ENCODE measurements at places on chromosomes 3 and 15.
A peak's percentile ranks its signal among the peaks of the same experiment; 100 is the strongest.

DNA sequence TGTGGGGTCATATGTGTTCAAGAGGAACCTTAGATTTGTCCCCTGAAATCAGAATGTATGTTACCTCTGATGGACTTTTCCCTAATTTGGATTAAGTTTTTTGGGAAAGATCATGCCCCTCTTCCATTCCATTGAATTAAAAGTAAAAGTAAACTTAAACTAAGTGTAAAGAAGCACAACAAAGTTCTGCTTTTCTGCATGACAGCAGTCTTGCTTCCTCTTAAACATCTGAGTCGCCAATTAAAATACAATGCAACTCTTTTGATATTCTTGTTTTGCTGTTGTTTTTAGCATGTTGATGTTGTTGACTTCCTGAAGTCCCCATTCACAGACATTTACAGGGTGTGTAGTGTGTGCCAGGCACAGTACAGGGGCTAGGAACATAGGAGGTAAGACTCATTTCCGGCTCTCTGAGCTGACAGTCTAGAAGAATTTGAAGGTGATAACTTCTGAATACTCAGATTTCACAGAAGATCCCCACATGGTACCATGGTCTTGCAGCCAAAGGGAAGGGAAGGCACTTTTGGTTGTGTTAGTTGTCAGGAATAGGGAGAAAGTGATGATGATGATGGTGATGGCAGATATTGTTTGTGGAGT, 45.0 kb downstream of the USP13 start:
- no peak for DNase-seq

DNA sequence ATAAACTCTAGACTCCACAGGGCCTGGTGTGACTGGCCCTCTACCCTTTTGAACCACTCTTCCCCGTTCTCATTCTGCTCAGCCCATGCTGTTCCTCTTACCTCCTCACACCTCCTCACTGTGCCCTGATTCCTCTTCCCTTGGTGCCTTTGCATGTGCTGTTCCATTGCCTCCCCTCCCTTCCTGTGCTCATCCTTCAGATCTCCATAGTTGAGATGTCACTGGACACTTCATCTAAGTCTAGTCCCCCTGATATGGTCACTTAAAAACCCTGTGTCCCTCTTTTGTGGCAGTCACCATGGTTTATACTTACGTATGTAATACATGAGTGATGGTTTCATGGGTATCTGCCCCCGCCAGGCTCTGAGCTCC, 69.8 kb downstream of the LSM3 start:
- DNase-seq: no peak

DNA sequence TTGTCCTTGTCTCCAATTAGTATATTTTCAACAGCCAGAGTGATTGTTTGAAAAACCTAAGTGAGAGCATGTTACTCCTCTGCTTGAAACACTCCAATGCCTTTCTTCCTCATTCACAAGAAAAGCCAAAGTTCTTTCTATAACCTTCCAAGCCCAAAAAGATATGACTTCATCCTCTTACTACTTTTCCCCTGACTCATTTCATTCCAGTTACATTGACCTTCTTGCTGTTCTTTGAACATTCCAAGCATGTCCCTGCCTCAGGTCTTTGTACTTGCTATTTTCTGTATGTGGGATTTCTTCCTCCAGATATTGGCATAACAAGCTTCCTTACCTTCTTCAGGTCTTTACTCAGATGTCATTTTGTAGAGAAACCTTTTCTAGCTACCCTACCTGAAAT, 28.3 kb downstream of the EHHADH start:
- DNase-seq: no peak

- DNase-seq: no peak
These were observed 419.5 kb upstream of the NAALADL2 start for GRCh38 chr3:174439331-174440252.

GRCh38 chr3:33982269-33982798, 183.9 kb downstream of the PDCD6IP start:
- DNase-seq: no peak

GRCh38 chr3:134815519-134815918, 20.5 kb downstream of the EPHB1 start:
- DNase-seq: no peak

- DNase-seq: peak; percentile 80
These were observed 45.0 kb downstream of the ESYT3 start for GRCh38 chr3:138479438-138479863.

GRCh38 chr3:111998636-111999483, at the start of gene TAGLN3:
TSS of gene TAGLN3 (plus strand) at chr3:111998922. CDS start at chr3:111999423, 501 bp downstream.
- DNase-seq: peak; percentile 7

GRCh38 chr3:175940243-175940642, 1081.1 kb downstream of the NAALADL2 start:
- no peak for DNase-seq

- DNase-seq: no peak
These were observed 10.7 kb upstream of the CSPG4 start for GRCh38 chr15:75723171-75723846.

- DNase-seq: peak; percentile 68
These were observed 63.2 kb downstream of the HCN4 start for GRCh38 chr15:73305331-73306211.

DNA sequence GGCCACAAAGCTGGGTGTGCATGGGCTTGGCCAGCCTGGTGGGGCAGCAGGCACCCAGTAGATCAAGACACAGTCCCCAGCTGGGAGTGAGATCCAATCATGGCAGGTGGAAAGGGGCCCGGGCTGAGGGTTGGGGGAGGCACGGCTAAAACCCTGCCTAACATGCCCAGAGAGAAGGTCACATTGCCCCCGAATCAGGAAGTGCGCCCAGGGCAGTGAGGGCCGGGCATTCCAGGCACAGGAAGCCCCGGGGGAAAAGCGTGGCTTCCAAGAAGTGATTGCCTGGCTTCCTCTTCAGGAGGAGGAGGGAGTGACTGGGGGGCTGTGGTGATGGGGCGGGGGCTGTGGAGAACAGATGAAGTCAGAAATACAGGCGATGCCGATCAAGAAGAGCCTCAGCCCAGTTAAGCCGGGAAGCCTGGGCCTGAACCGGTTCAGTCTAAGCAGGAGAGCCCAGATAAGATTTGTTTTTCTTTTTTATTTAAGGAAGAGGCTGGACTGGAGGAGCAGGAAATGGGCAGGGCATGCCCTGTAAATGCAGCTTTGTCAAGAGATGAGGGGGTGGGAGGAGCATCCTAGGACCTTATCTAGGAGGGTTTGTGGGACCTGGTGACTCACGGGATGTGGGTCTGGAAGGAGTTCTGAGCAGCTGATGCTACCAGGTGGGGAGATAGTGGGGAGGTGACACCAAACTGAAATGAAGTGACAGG, 83.9 kb downstream of the CHSY1 start:
- no peak for DNase-seq

GRCh38 chr15:47812470-47812999, 95.2 kb downstream of the SEMA6D start:
- DNase-seq: no peak

DNA sequence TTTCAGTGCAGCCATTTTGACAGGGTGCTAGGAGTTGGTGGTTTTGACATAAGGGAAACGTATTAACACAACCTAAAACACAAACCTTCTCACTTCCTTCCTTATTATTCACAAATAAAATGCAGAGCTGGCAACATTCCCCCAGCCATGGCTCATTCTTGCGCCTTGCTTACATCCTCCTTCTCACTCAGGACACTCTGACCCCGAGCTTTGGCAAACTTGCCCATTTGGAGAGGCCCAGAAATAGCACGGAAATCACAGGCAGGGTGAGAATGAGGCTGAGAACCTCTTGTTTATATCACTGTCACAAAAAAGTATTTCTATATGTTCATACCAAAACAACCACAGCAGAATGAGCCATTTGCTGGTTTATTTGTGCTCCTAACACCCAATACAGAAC, 244.3 kb downstream of the NTRK3 start:
- DNase-seq: no peak

GRCh38 chr3:129908417-129908816, 14.9 kb upstream of the TMCC1 start:
- DNase-seq: no peak

- no peak for DNase-seq
These were observed 176.7 kb upstream of the GOLIM4 start for GRCh38 chr3:168272343-168272985.

DNA sequence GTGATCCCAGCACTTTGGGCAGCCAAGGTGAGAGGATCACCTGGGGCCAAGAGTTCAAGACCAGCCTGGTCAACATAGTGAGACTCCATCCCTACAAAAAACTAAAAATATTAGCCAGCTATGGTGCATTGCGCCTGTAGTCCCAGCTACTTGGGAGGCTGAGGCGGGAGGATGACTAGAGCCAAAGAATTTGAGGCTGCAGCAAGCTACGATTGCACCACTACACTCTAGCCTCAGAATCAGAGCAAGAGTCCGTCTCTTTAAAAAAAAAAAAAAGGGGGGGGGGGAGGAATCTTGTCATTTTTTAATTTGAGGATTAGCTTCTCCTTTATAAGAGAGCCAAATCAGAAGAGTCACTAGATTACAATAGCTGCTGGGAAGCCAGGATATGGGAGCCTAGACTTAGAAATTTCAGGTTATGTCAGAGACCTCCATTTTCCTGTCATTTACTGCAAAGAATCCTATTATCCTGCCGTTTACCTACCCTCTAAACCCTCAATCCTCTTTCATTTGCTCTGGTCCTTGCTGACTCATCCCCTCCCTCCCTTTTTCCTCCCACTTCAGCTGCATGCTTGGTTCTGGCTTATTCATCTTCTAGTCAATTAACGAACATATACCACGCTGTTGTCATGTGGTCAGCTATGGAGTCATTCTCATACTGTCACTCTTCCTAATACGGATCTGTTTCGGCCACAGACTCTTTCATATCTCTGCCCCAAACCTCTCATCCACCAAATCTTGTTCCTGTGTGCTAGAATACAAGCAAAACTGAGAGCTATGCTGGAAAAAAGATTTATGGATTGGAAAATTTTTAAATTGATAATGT, 83.8 kb upstream of the PPIB start:
- no peak for DNase-seq

DNA sequence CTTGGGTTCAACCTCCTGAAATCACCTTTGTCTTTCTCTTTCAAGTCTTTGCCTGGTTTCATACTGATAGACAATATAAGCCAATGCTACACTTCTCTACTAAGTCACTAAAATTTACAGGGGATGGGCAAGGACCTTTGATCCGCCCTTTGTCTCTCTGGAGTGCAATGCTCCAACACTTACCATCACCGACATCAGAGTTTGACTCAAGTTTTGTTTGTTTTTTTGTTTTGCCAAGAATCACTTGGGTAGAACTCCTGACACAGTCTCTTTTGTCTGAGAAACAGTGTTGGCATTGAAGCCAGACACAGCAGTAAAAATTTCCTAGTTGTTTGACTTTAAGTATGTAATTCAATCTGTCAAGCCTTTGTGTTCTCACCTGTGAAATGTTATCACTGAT, 29.3 kb downstream of the NFKBIZ start:
- no peak for DNase-seq

All from NAMALWA (cell line).